GM23248 (cell line): ENCODE measurements at places on chromosomes 5 and 9. TPM values are rescaled to one million over a fixed set of nuclear protein-coding genes. Genes with fewer than 3 reads are reported as not detected.

IL33 gene
- total RNA-seq: 3.8 and 4.7 TPM in 2 replicates

ADAMTSL2 gene
- total RNA-seq: 0.11 TPM in 1 of 2 replicates, not detected in the other

AGXT2 gene
- total RNA-seq: not detected in 2 replicates

CCDC183 gene
- total RNA-seq: 0.76 TPM in 1 of 2 replicates, not detected in the other

PCBD2 gene
- total RNA-seq: 4.9 and 10.1 TPM in 2 replicates

TLX3 gene
- not detected in 2 replicates for total RNA-seq

KCNIP1 gene
- total RNA-seq: not detected in 2 replicates

IFNA13 gene
- not detected in 2 replicates for total RNA-seq

TIMD4 gene
- total RNA-seq: not detected in 2 replicates

SLC22A4 gene
- total RNA-seq: 26.0 and 26.3 TPM in 2 replicates

CWC27 gene
- total RNA-seq: 4.9 and 22.7 TPM in 2 replicates

TAS2R1 gene
- not detected in 2 replicates for total RNA-seq

CBY3 gene
- total RNA-seq: not detected in 2 replicates

LHX2 gene
- total RNA-seq: not detected in 2 replicates

EQTN gene
- total RNA-seq: not detected in 2 replicates

UAP1L1 gene
- total RNA-seq: 5.2 and 5.7 TPM in 2 replicates
